ENCODE measurements at places on chromosomes 7 and 10.
A peak's percentile ranks its signal among the peaks of the same experiment; 100 is the strongest.

DNA sequence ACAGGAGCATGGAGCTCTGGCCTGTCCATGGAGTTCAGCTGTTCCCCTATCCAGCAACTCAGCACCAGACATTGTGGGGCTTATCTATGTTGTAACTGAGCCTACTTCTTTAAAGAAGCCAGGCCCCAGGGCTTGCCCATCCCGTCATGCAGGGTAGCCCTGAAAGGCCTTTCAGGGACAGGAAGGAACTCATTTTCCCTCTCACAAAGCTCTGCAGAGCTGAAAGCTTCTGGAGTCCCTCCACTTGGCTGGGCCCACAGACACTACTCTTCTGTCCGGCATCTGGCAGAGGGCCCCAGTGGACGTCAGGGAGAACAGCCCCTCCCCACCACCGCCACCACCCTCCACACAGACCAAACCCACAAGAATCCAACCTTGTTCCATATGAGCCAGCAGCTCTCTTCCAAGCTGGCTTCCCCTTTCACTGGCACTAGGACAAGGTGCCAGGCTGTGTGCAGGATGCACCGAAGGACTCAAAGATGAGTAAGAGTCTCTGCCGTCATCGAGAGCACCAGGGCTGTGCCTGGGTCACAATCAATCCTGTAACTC lies 33.1 kb downstream of the DENND2A start:
- DNase-seq: no peak

DNA sequence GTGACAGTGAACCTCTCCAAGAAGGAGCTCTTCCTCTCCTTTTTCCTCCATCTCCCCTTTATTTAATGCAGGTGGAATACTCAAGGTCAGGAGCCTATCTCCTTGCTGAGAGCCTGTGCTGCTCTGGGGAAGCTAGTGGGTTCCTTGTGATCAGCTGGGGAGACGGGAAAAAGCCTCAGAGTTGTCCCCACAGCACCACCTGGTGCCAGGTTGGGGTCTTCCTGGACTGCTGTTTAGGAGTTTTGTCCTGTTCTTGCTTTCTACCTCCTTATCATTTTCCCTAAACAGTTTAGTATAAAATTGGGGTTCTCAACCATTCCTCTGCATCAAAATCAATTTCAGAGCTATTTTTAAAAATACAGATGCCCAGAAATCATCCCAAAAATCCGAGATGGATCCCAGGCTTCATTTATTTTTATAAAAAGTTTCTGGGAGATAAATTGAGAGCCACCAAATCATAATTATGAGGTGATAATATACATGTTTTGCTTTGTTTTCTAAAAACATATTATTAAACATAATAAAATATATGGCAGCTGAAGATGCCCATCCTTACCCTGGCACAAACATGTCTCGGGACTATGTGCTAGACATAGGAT lies 44.3 kb downstream of the MACC1 start:
- DNase-seq: no peak

GRCh38 chr7:141381794-141382427 lies 169.3 kb upstream of the AGK start:
- DNase-seq: no peak

DNA sequence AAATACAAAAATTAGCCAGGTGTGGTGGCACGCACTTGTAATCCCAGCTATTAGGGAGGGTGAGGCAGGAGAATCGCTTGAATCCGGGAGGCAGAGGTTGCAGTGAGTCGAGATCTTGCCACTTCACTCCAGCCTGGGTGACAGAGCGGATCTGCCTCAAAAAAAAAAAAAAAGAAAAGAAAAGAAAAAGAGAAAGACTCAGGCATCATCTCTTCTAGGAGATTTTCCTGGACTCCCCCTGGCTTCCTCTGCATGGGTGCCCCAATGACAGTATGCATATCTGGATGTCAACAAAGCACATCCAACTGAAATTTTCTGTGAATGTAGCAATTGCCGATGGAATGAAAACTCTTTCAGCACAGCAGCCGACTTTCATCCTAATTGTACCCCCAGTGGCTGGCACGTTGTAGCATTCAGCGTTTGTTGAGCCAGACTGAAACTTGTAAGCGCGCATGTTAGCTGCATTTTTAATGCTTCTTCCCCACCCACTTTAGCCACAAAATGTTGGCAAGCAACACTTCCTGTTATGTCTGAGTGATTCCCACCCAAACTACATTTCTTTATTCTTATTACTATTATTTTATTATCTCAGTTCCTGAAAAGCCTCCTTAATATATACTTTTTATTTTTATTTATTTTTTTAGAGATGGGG lies 70.2 kb downstream of the PRTFDC1 start:
- DNase-seq: no peak

- no peak for DNase-seq
Measured at GRCh38 chr7:133059263-133059662, 22.6 kb downstream of the CHCHD3 start.

- DNase-seq: no peak
Measured at GRCh38 chr10:14608381-14609001, 166.2 kb downstream of the FAM107B start.

GRCh38 chr10:82245906-82246560 lies 371.0 kb downstream of the NRG3 start:
- no peak for DNase-seq

GRCh38 chr7:117062300-117062699 lies 109.0 kb downstream of the ST7 start:
- DNase-seq: no peak

GRCh38 chr10:132390170-132390920 lies 6.7 kb upstream of the PWWP2B start:
- peak; percentile 40 for DNase-seq

- no peak for DNase-seq
Measured at GRCh38 chr7:151694828-151695580, 175.3 kb upstream of the RHEB start.

DNA sequence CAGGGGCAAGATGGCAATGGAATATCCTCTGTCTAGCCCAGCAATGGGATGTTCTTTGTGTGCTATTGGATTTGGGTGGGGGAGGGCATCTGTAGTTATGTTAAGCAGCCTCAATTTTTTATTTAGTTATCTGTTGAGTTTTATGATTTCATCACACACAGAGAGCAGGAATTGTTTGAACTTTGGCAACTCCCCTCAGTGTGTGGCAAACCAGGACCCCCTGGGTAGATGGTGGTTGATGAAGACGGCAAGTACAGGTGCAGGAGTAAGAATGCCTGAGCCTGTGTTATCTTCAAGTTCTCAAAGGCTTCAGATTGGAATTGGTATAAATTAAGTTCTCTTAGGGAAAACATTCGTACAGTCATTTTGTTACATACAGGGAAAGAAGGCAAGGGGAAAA lies 142.4 kb upstream of the SAMD8 start:
- DNase-seq: no peak

GRCh38 chr10:97024168-97025073 lies 161.3 kb downstream of the SLIT1 start:
- no peak for DNase-seq

GRCh38 chr7:51263631-51264484 lies 52.8 kb downstream of the COBL start:
- no peak for DNase-seq

- no peak for DNase-seq
Measured at GRCh38 chr10:2882628-2883027, 184.7 kb upstream of the PFKP start.

DNA sequence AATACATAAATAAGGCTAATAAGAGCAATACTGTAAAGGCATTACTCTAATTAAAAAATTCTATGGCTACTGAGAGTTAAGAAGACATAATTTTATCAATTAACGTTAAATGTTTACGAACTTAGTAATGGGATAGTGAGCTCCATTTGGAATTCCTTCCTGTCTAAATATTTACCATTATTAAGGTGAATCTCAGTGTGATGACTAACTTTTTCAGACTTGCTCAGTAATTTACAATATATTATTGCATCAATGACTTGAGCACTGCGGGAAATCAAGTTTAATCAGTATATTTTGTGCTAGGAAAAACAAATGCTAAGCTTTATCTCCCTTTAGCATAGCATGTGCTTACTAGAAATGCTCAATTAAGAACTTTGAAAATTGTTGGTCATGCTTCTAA lies 282.5 kb upstream of the TEX47 start:
- no peak for DNase-seq

DNA sequence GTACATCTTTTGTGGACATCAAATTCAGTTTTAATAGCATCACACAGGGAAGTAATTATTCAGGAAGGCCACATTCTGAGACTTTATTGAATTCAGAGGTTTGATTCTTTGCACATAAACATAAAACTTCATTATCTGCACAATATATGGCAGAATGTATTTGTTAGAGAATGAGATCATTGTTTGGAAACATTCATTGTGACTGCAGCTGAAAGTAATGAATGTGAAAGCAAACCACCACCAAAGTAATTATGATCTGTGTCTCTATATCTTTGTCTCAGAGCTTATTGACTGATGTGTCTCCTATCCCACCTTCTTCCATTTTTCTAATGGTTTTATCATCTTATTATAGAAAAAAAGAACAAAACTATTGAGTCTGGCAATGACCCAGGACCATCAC lies 340.9 kb upstream of the PCDH15 start:
- DNase-seq: no peak

- DNase-seq: no peak
Measured at GRCh38 chr10:132920101-132920925, 22.1 kb downstream of the CFAP46 start.

DNA sequence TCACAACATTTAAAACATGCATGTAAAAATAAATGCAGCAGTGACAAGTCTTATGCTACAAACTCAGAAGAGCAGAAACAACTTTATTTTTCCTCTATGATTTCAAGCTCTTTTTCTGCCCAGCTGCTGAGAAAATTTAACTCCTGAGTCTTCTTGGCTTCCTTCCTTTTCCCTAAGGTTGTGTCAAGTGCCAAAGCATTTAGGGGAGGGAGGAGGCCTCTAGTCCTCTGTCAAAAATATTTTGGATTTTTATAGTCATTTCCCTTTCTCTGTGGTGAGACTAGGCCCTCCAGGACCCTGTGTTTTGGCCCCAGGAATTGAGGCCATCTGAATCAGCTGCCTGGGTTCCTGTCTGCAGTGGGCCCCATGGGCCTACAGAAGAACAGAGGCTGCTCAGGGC lies 11.0 kb upstream of the PILRB start:
- DNase-seq: no peak

GRCh38 chr7:19069842-19070241 lies 47.6 kb downstream of the TWIST1 start:
- DNase-seq: no peak

DNA sequence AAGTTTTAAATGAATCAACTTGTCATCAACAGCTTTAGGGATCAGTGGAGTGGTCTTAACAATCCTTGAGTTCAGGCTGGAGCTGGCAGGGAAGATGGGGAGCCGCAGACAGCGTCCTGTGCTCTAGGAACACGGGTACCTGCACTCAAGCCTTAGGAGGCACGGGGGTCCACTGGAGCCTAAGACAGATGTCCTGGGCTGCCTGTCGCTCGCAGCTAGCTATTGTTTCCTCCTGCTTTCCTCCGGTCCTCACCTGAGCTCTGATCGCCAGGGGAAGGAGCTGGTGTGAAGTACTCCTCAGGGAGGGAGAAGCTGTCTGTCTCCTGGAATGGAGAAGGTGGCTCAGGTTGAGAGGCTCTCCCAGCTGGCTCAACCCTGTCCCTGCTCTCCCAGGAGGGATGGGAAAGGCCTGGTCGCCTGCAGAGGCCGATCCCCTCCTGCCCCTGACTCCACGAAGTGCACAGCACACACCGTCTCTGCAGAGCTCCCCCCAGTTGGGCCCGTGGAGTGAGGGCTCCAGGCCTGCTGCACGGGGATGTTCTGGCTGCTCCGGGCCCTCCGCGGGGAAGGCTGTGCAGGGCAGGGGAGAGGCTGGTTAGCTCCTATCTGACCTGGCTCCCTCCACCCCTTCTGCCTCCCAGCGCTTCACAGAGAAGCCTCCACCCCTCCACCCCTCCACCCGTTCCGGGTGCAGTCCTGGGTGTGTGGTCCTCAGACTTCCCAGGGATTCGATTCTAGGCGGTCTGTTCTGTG lies 14.5 kb upstream of the PYROXD2 start:
- DNase-seq: peak; percentile 14

GRCh38 chr10:28892818-28893547 lies 215.7 kb downstream of the BAMBI start:
- DNase-seq: no peak

DNA sequence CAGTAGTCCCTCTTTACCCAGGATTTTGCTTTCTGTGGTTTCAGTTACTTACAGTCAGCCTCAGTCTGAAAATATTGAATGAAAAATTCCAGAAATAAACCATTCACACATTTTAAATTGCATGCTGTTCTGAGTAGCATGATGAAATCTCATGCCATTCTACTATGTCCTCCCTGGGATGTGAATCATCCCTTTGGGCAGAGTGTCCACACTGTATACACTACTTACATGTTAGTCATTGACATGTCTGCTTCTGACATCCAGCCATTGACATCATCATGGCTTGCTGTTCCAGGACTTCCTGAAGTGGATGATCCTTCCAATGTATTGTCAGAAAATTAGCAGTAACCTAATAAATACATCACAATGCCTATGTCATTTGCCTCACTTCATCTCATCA lies 34.6 kb upstream of the MALRD1 start:
- DNase-seq: no peak

DNA sequence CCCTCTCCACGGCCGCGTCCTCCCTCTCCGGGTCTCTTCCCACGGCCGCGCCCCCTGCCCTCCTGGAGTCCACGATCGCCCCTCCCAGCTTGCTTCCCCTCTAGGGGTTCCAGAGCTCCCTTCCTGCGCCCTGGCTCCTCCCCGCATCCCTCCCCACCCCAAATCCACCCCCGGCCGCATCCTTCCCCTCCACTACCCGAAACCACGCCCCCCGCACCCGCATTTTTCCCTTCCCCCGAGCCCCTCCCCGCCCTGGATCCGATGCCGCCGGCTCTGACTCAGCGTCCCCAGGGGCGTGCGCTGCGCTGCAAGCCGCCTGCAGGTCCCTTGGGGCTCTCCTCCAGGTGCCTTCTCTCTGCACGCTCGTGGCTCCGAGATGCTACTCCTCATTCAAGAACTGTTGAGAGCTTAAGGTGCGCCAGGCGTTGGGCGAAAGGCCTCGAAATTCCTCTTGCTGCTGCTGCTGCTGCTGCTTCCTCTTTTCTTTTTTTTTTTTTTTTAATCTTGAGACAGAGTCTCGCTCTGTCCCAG lies 372 bp upstream of the TMEM130 start:
- DNase-seq: peak; percentile 63

Measured in activated naive CD4-positive, alpha-beta T cell treated with anti-CD3 and anti-CD28 coated beads, Interleukin-2, amount 50 U/mL, for 72 hours (primary cell).